ENCODE measurements at places on chromosomes 3 and 15.

- DNase-seq = no peak
These were observed 981.4 kb downstream of the FHIT start for GRCh38 chr3:60269829-60270266.

GRCh38 chr3:39207361-39208186 is 15.2 kb upstream of the XIRP1 start:
- no peak for DNase-seq

DNA sequence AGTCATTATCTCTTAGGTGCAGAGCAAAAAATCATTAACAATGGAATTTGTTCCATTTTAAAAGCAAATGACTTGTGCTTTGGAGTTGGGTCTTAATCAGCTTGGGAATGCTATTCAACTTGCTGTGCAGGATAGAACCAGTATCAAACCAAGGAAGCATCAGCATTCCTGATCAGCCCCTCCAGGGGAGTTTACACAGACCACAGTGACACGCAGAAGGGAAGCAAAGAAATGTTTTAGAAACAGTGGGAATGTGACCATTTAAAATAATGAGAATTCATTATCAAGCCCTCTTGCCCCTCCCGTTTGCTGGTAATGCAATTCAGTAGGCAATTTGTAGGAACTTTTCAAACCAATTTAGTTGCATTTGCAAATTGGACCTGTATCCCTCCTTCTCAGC is 155.1 kb downstream of the LRTM1 start:
- DNase-seq = no peak

DNA sequence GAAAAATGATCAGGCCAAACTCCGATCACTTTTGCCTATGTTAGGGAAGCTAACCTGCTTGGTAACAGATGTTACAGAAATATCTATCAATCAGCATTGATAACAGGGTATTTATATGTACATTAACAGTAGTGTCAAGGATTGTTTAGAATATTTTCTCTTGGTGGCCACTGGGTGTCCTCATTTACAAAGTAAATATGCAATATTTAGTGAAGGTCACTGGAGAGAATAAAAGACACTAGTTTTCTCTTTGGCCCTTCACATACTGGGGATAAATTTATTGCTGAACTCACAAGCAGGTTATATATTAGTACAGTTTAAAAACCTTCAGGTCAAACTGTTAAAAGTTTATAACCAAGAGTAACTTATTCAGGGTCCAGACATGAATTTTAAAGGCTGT is 69.0 kb downstream of the TIGIT start:
- no peak for DNase-seq

GRCh38 chr3:178174201-178174915 is 361.9 kb upstream of the KCNMB2 start:
- DNase-seq = no peak

DNA sequence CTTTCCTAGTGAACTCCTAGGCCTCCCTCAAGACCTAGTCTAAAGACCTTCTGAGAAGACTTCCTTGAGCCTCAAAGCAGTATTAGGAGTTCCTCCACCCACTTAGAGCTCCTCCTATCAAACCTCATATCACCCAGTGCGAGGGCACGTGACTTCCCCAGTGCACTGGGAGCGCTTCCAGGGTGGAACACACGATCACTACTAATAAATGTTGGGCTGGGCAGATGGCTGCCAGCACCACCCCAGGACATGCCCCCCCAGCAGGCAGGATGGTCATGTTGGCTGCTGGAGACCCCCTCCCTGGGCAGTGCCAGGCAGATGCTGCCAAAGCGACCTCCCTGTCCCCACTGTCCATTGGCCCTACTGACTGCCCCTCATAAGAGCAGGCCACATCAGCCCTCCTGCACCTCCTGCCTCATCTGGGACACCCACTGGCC is 8.5 kb upstream of the PLXND1 start:
- no peak for DNase-seq

GRCh38 chr3:161579395-161580126 is 83.0 kb downstream of the OTOL1 start:
- DNase-seq = no peak

- DNase-seq = peak; percentile 8
These were observed 654.4 kb upstream of the ADAMTS9 start for GRCh38 chr3:65342084-65342683.

GRCh38 chr3:72265256-72266015 is 480.5 kb upstream of the PROK2 start:
- DNase-seq = no peak

DNA sequence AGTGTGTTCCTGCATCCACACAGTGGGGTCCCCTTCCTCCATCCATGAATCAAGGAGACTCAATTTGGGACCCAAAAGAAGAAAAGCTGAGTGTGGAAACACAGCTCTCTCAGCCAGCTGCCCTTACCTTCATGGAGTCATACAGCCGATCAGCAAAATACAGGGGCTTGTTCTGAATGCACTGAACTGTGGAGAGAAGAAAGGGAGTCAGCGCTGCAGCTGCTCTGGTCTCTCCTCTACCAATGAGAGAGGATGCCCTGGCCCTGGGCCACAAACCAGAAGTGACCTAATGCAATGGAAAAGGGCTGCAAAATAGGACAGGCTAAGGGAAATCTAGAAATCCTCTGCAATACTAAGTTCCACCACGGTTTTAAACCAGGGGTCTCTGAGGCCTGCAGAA is 46.7 kb downstream of the ANXA2 start:
- no peak for DNase-seq

- no peak for DNase-seq
These were observed 64.4 kb upstream of the ACAN start for GRCh38 chr15:88738796-88739195.

DNA sequence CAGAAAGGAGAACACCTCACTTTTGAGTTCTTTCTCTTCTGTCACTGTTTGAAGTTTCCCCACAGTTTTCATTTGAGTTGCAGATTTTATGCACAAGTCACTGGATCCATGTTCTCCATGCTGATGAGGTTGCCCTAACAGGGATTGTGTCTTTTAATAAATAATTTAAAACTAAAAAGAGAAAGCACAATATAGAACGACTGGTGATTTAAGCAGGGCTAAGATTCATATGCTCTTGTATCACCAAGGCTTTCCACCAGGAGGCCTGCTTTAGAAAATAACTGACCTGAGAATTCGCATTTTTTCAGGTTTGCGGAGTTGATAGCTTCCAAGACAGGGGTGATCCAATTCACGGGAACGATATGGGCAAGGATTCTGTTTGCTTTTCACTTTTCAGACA is 252.0 kb upstream of the VEPH1 start:
- DNase-seq = no peak

GRCh38 chr3:37773911-37774310 is 87.8 kb upstream of the CTDSPL start:
- DNase-seq = no peak

DNA sequence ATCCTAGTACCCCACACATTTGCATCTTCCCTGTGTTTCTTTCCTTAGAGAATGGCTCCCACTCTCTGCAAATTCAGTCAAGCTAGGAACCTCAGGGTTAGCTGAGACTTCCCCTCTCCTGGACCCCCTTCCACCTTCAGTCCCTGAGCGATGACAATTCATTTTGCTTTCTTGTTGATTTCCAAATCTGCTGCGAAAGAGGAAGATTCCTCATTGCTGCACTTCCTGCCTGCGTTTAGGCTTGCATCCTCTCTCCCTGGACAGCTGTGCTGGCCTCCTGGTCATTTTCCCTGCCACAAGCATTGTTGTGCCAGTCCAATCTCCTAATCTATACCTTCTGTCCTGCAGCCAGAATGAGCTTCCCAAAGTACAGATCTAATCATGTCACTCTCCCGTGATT is 12.3 kb upstream of the DGKG start:
- DNase-seq = no peak
